ENCODE measurements at places on chromosomes 12 and 14.

GRCh38 chr12:24088751-24089509, 139.5 kb upstream of the SOX5 start:
- DNase-seq: no peak

- no peak for DNase-seq
Observed at GRCh38 chr12:67202678-67203012, 66.5 kb upstream of the CAND1 start.

DNA sequence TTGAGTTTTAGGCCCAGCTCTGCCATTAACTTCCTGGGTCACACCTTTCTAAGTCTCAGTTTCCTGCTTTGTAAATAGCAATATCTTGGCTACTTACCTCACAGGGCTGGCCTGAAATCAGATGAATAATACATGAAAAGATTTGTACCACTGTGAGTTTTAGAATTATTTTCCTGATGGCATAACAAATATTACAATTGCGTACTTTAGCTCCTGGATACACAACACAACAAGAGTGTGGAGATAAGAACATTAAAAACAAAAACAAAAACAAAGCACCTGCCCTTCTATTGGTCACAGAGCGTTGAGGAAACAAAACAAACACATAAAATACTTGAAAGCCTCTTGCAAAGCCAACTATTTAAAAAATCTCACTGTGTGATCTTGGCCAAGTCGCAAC, 4.9 kb upstream of the HDAC7 start:
- DNase-seq: no peak

GRCh38 chr12:51265024-51265423, 5.2 kb downstream of the SMAGP start:
- DNase-seq: no peak

DNA sequence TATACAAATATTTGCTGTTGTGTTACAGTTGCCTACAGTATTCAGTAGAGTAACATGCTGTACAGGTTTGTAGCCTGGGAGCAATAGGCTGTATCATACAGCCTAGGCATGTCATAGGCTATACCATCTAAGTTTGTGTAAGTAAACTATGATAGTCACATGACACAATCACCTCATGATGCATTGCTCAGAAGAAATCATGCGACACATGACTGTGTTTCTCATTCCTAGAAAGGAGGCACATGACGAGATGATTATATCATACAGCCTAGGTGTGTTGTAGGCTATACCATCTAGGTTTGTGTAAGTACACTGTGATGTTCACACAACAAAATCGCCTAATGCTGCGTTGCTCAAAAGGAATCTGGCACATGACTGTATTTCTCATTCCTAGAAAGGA, 31.9 kb downstream of the NOPCHAP1 start:
- DNase-seq: no peak

GRCh38 chr12:112350593-112351592, 31.3 kb downstream of the HECTD4 start:
- DNase-seq: no peak

DNA sequence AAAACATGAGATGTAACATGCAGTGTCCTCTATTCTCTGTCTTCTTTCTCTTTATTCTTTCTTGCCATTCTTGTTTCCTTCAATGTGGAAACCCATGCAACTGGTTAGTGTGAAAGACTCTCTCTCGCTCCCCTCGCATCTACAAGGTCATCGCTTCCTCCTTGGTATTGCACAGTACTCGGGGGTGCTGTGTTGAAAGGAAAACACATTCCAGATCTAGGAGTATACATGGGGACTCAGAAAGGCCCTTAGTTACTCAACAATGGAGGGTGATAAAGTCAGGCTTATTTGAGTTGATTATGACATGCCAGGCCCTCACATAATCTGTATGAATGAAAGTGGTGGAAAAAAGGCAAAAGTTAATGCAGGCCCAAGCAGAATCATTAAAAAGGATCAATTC, 75.5 kb upstream of the OVCH1 start:
- DNase-seq: no peak

- no peak for DNase-seq
Observed at GRCh38 chr12:24075650-24076049, 126.2 kb upstream of the SOX5 start.

- peak; percentile 77 for DNase-seq
Observed at GRCh38 chr12:116528065-116528464, 31.1 kb upstream of the MAP1LC3B2 start.

- DNase-seq: peak; percentile 64
Observed at GRCh38 chr14:76872796-76873432, 46.7 kb downstream of the LRRC74A start.

DNA sequence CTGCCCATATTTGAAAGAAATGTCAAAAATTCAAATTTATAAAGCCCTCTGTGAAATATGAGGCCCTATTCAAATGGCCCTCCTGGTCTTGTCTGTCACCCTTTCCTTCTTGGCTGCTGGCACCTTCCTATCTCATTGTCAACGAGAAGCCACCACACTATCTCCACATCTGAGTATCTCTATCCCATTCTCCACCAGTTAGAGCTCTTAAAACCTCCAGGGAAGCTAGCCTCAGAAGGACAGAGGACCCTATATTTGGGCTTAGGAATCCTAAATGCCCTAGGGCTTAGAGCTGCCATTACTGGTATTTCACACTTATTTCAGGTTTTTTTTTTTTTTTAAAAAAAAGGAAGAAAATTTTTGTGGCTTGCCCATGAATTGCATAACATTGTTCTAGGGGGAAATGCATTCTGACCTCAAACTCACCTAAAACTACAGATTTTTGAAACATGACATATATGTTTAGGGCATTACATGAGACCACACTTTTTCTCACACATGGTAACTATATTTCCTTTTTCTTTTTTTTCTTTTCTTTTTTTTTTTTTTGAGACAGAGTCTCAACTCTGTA, 25.0 kb downstream of the SLC25A21 start:
- no peak for DNase-seq

DNA sequence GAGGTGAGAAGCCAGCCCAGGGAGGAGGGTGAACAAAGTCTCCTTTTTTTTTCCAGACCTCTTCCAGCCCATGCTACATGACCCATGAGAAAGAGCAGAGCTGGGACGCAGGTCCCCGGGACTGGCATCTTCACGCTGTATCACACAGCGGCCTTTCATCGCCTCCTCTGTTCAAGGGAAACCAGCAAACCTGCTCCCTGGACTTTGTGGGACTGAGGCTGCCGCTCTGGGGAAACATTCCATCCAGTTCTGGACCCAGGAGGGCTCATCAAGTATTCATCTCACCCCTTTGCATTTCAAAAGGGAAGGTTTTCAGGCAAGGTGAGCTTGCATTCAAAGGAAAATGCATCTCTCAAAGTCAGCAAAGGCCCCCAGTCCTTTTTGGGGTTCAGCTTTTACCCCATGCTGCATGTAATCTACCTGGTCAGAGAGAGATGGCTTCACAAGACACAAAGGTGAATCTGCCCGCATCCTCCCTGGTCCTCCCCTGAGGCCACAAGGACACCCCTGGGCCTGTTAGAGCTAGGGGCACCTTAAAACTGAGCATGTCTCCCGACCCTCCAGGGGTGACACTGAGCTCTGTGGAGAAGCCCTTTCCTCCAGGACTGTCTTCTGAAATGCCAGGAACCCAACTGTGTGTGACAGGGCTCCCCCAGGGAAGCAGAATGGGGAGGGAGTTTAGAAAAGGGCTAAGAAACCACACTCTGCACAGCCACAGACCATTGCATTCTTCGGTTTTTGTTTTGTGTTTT, 21.2 kb upstream of the MEG3 start:
- no peak for DNase-seq

DNA sequence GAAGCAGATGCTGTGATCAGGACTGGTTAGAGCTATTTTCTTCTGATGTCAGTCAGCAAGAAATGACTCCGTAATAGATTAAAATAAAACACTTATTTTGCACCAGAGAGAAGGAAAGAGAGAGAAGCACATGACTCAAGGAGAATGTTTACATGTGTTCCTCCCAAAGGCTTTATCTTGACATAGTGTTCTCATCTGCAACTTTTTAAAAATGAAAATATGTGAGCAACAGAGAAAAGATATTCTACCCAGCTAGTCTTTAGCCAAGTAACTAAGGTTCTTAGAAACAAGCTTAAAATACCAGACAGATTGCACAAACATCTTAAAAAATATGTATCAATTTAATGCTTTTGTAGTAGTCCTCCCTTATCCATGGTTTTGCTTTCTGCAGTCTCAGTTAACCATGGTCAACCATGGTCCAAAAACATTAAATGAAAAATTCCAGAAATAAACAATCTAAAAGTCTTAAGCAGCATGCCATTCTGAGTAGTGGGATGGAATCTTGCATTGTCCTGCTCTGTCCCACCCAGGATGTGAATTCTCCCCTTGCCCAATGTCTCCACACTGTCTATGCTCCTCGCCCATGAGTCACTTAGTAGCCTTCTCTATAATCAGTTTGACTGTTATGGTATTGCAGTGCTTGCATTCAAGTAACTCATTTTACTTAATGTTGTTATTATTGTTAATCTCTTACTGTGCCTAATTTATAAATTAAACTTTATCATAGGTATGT, 9.9 kb downstream of the SERPINA10 start:
- no peak for DNase-seq

- no peak for DNase-seq
Observed at GRCh38 chr12:104991565-104992128, 5.5 kb downstream of the NOPCHAP1 start.

- no peak for DNase-seq
Observed at GRCh38 chr14:68661226-68662225, 131.3 kb downstream of the ZFP36L1 start.

GRCh38 chr12:67798768-67799167, 150.2 kb downstream of the DYRK2 start:
- no peak for DNase-seq

GRCh38 chr12:6225630-6226001, 25.4 kb downstream of the CD9 start:
- no peak for DNase-seq

- no peak for DNase-seq
Observed at GRCh38 chr14:46377305-46377704, 274.3 kb downstream of the RPL10L start.

GRCh38 chr14:56175773-56176172, 57.6 kb downstream of the PELI2 start:
- DNase-seq: no peak

GRCh38 chr12:33639975-33640374, 200.4 kb upstream of the SYT10 start:
- DNase-seq: no peak

DNA sequence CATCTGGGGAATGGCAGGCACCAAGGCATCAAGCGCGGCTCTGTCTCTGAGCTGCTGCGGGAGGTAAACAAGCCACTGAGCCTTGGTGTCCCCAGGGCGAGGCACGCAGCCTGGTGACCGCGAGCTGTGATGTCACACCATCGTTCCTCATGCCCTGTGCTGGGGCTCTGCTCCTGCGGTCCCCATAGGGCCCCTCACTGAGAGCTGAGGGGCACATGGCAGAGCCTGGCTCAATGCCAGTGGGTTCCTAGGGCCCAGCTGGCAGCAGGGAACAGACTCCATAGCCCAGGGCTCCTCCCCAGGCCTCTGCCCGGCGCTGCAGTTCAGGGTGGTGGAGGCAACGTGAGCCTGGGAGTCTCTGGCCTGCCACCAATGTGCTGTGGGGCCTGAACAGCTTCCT, 22.6 kb downstream of the CHGA start:
- no peak for DNase-seq

DNA sequence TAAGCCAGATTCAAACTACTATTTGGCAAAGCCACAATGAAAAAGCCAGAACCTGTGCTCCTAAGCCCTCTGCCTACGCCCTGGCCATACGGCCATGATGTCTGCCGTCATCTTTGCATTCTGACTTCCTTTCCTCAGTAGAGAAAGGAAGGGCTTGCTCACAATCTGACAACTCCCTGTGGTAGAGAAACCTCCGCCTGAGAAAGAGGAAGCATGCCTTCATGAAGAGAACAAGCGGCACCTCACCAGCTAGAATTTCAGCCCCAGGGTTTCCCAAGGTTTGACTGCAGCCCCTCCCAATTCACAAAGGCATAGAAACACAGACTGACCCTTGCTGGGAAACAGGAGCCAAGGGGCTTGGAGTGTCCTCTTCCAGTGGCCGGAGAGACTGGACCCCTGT, 25.7 kb downstream of the TEP1 start:
- DNase-seq: no peak

GRCh38 chr14:60661721-60662120, 12.4 kb upstream of the SIX1 start:
- DNase-seq: no peak
